ENCODE measurements at places on chromosomes 3 and 15. TPM values are rescaled to one million over a fixed set of nuclear protein-coding genes. Genes with fewer than 3 reads are reported as not detected.

- DNase-seq, result no peak
These were observed at the start of gene IGSF10 for GRCh38 chr3:151460774-151461450. Gene IGSF10, minus strand, starts transcription at chr3:151461061. Its CDS starts 2,352 bp downstream, at chr3:151458709.

- DNase-seq, result no peak
These were observed 118.9 kb upstream of the MBNL1 start for GRCh38 chr3:152149832-152150231.

KY gene
- not detected for total RNA-seq

PRSS50 gene
- total RNA-seq, result 0.13 TPM

- no peak for DNase-seq
These were observed 59.7 kb upstream of the NPHP3 start for GRCh38 chr3:132781922-132782321.

DNA sequence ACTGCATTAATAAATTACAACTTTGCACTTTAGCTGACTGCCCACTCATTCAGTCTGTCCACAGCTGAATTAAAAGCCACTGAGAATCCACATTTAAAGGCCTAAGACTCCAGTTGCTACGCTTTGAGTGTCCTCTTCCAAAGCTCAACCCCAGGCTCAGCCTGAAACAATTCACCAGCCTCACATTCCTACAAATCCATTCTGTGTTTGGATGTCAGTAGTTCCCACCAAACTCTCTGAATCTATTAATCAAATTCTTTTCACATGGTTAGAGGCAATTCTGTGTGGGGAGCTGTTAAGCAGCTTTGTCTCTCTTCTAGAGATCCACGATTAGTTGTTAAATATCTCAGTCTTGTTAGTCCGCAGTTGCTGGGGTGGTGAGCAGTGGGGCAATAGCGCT, 116.8 kb upstream of the UBE2E2 start:
- no peak for DNase-seq

- DNase-seq, result no peak
These were observed 77.2 kb upstream of the RNU6-1 start for GRCh38 chr15:67917037-67917436.

RBMS3 gene
- 1.1 TPM for total RNA-seq

- DNase-seq, result no peak
These were observed 307.8 kb upstream of the ARRDC4 start for GRCh38 chr15:97652700-97653167.

- DNase-seq, result no peak
These were observed 1003.9 kb upstream of the CFAP20DC start for GRCh38 chr3:60053526-60054265.

- DNase-seq, result no peak
These were observed 12.7 kb downstream of the ZBTB38 start for GRCh38 chr3:141380987-141381386.

DNA sequence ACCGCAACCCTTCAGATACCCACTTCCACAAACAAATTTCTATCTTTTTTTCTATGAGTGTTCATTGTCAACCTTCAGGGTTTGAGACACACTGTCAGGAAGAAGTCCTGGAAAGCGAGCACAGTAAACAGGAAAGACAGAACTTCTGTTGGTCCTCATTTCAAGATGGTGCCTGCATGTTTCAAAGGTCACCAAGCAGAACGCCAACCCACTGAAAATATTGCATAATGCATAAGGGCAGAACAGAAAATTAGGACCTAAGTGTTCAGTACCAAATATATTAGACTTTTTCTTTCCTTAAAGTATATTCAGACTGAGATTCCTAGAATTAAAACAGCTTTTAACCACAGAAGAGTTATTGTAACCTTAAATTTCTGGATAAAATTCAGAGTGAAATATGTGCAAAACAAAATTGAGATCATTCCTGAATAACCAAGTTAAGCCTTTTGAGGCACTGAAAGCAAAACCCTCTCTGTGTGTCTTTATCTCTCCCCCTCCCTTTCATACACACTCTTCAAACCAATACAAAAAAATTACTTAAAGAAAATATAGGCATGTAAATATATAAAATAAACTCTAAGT, 387.8 kb upstream of the THBS1 start:
- DNase-seq, result no peak

C3orf20 gene
- not detected for total RNA-seq

- no peak for DNase-seq
These were observed 32.0 kb downstream of the SELENOT start for GRCh38 chr3:150635076-150635475.

- no peak for DNase-seq
These were observed 33.4 kb downstream of the FGD5 start for GRCh38 chr3:14852058-14852594.

GRCh38 chr15:59394166-59394661, 21.5 kb upstream of the MYO1E start:
- DNase-seq, result no peak

PPP1R14D gene
- 0.64 TPM for total RNA-seq

- no peak for DNase-seq
These were observed 155.2 kb downstream of the FBLN2 start for GRCh38 chr3:13704174-13704573.

- no peak for DNase-seq
These were observed 48.9 kb downstream of the GLDN start for GRCh38 chr15:51390241-51390965.

FILIP1L gene
- 3.2 TPM for total RNA-seq

DNA sequence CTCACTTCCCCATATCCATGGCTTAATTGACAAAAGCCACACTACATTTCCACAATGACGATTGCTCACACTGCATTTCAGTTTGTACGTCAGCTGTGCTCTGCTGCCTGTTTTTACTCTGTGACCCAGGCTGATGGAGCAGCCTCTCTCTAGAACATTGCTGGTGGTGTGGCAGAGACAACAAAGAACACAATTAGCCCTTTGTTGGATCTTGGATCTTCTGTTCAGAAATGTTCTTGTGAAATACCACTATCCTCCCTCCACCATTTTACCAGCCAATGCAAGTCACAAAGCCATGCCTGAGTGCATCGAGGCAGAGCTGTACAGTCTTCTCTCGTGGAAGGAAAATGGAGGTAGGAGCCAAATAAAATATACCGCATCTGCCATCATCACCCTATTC, 56.9 kb upstream of the TBC1D5 start:
- no peak for DNase-seq

GRCh38 chr3:156727519-156728205, 53.3 kb downstream of the TIPARP start:
- no peak for DNase-seq

DNA sequence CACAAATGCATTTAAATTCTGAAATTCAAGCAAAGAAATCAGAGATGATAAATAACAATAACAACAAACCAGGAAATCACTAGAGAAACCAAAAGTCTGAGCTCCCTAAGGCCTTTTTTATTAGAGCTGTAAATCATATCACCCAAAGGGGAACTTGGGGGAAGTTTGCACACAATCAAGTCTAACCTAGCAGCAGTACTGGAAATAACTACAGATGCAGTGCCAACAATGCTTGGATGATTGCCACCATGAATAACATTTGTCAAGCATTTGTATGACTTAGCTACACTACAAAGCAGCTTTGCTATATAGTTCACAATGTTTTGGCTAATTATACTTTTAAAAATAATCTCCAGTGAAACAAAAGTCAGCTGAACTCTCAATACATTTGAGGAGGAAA, 27.8 kb downstream of the SHQ1 start:
- DNase-seq, result no peak

FETUB gene
- total RNA-seq, result not detected

ARRDC4 gene
- total RNA-seq, result 2.9 TPM

ASB14 gene
- total RNA-seq, result not detected

GRCh38 chr15:101176625-101177024, 75.2 kb downstream of the CHSY1 start:
- no peak for DNase-seq

WDR53 gene
- total RNA-seq, result 18.6 TPM

DNA sequence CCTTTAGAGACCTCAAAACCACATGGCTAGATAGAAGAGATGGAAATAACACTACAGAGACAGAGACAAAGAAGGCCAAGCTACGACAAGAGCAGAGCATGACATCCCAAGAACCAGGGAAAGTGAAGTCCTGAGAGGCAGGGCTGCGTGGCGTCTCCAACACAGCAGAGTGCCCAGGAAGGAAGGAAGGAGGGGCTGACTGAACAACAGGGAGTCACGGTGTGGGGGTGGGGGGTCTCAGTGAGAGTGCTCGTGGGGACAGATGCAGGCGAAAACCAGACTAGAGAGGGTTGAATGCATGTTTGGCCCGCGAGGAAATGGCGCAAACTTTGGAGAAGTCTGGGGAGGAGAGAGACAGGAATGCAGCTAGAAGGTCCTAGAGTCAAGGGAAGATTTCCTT, 44.0 kb downstream of the ADAMTS17 start:
- no peak for DNase-seq

- no peak for DNase-seq
These were observed 28.7 kb downstream of the PFN2 start for GRCh38 chr3:149941946-149942345.

DNA sequence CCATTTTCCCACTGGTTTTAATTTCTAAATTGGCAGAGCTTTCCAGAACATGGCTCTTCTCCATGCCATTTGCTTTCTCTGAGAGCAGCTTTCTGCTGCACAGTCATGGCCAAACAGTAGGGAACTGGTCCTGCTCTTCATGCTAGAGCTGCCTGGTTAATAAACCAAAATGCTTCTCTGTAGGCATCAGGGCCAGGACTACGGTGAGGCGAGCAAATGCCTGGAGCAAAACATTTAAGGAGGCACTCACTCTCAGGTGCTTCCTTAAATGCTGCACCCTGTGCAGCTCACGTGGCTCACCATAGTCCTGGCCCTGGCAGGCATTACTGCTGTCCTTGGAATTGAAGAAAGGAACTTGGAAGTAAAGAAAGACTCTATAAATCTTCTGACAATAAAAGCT, 48.5 kb upstream of the PPP2R3A start:
- no peak for DNase-seq

DNA sequence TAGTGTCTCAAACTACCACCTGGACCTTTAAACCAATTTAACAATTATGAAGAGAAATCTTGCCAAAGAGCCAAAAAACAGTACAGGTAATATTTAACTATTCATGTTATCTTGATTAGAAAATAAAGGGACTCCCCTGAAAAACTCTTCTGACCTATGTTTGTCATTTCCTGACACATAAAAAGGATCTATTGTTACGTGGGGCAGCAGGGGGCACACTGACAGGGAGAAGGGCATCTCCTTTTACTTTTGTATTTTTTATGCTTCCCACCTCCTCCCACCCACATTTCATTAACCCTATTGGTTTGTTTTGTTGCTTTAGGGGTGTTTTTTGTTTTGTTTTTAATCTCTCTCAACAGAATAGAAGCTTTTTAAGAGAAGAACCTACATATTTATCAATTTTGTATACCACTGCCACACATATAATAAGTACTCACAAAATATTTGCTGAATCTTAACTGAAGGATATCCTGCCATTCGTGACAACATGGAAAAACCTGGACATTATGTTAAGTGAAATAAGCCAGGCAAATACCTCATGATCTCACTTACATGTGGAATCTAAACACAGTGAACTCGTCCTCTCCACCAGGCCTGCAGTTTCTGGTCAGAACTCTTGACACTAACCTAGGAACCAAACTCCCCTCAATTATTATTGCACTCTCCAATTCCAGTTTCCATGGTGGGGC, 17.7 kb downstream of the STAG1 start:
- DNase-seq, result no peak

- DNase-seq, result no peak
These were observed 62.4 kb upstream of the SIAH2 start for GRCh38 chr3:150825192-150825915.

GRCh38 chr15:99454941-99455788, 110.6 kb upstream of the MEF2A start:
- no peak for DNase-seq

SLC24A5 gene
- not detected for total RNA-seq

DNA sequence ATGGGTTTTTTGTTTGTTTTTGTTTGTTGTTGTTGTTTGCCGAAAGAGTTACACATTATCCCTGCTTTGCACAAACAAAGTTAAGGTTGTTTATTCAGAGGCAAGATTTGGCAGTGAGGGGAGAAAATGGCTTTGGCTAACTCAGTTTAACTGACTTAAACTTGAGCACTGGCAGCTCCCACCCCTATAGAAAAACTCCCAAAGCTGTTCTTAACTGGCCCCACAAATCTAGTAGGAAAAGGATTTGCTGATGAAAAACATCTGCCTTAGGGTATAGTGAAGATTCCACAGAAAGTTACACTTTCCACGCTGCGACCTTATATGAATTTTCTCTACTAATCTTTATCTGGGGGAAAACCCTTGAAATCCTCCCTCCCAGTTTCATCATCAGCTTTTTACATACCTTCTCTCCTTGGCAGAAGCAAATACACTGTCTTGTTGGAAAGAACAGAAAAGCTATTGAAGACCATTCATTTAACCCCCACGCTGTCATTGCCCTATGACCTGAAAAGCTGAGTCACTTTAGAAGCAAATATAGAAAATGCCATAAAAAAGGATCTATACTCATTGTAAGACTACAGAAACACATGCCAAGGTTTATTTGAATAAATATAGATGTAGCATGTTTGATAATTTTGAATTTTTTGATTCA, 551.7 kb downstream of the NR2F2 start:
- DNase-seq, result no peak

DNA sequence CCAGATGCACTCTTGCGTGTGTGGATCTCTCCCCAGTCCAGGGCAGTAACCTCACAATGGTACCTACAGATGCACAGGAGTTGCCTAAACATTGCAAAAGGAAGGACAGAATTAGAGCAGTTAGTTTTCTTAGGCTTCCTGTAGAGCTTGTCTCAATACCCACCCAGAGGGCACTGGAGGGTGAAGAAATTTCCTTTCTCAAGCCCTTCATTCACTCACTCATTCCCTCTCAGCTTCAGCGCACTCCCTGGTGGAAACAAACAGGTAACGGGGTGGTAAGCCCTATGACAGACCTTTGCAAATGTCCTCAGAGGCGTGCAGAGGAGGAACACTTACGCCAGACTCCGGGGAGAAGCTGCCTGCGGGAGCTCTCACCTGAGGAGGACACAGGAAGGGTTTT, 267.4 kb upstream of the HES1 start:
- no peak for DNase-seq

HTR3E gene
- not detected for total RNA-seq

TTLL13 gene
- total RNA-seq, result 0.39 TPM

GRCh38 chr15:39713846-39714245, 68.8 kb downstream of the FSIP1 start:
- no peak for DNase-seq

DNA sequence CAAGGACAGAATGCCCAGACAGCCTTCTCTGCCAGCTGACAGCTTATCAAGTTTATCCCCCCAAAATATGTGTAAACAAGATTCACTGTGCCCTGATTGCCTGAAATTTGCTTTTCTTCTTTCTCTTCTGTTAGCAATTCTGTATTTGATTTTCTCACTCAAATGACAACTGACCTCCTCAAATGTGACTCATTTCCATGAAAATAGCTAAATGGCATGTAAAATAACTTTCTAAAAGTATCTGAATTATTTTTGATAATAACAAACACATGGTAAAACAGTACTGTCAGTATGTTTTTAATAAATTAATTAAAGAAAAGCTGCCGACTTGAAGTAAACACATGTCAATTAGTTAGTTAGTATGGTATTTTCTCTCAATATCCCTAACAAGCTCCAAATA, 202.3 kb upstream of the STAC start:
- no peak for DNase-seq

GRCh38 chr3:104360038-104360437, 1006.7 kb upstream of the ALCAM start:
- no peak for DNase-seq

GRCh38 chr15:40464595-40465185, 6.1 kb upstream of the CHST14 start:
- DNase-seq, result no peak

Data from Panc1 (cell line).